ENCODE measurements at places on chromosomes 1 and 21. TPM values are rescaled to one million over a fixed set of nuclear protein-coding genes. Genes with fewer than 3 reads are reported as not detected.

SYT11 gene
- polyA plus RNA-seq: 2.8 TPM

SPRR1B gene
- polyA plus RNA-seq: 0.23 TPM

GSTM3 gene
- polyA plus RNA-seq: 39.8 TPM

GRCh38 chr1:116579259-116579875 is 8.5 kb upstream of the CD58 start:
- peak; percentile 51 for DNase-seq

DNA sequence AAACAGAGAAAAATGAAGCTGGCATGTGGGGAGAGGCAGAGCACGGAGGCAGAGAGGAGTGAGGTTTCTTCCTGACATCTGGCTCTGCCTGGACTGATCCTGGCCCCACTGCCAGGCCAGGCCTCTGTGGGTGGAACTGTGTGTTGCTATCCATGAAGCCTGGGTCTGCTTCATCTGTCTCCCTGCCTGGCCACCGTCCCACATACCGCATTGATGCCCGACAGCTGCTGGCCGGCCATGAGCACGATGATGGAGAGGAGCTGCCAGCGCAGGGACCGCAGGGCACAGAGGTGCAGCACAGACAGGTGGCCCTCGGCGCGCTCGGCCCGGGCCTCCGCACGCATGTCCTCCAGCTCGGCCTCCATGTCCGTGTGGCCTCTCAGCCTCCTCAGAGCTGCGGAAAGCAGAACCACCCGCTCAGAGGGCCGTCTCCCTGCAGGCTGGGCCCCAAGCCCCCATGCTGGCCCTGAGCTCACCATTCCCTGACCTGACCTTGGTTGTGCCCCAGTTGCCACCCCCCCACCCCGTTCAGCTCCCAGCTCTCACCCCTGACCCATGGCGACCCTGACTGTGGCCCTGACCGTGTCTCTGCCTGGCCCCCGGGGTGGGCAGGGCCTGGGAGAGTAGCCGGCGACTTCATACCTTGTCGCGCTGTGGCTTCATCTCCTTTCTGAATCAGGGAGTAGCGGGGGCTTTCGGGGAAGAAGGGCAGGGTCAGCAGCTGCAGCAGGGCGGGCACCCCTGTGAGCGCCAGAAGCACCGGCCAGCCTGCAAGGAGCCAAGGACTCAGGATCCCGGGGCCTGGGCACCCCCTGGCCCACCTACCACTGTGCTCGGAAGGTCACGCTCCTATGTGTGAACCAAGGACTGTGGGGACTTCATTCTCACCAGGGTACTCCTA is 11.5 kb downstream of the SLC2A7 start:
- DNase-seq: no peak

DNA sequence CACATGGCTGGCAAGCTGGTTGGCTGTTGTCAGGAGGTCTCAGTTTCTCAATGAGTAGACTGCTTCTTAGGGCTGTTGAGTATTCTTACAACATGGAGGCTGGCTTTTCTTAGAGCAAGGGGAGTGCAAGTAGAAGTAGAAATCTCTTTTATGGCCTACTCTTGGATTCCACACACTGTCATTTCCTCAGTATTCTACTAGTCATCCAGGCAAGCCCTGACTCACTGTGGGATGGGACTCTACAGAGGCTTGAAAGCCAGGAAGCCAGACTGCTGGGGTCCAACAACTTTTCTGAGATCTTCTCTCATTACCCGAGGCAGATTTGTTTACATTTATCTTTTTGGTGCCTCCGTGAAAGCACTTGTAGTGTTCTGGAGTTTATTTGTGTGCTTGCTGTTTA is 196.2 kb upstream of the APP start:
- no peak for DNase-seq

Data from psoas muscle (tissue), 8 donors.